DMS153 (cell line): ENCODE measurements at places on chromosomes 6 and 20.

DNA sequence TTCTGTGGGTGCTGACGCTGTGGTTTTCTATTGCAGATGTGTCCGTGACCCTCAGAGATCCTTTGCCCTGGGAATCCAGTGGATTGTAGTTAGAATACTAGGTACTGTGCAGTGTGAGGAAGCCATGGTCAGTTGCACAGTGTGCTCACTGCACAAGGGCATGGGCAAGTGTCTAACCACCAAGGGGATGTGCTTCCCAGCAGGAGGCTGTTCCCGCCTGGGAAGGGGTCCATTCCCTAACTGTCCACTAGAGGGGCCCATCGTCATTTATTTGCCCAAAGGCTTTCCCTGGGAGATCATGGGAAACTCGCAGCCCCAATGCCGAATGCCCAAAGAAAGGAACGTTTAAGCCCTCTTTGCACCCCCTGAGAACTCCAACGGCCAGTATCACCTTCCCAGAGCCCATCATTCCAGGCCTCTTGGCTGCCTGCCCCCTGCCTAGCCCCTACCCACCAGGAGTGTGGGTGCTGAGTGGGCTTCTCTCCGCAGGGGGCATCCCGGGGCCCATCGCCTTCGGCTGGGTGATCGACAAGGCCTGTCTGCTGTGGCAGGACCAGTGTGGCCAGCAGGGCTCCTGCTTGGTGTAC lies 26.2 kb downstream of the SLCO4A1 start:
- DNase-seq = peak; percentile 65

DNA sequence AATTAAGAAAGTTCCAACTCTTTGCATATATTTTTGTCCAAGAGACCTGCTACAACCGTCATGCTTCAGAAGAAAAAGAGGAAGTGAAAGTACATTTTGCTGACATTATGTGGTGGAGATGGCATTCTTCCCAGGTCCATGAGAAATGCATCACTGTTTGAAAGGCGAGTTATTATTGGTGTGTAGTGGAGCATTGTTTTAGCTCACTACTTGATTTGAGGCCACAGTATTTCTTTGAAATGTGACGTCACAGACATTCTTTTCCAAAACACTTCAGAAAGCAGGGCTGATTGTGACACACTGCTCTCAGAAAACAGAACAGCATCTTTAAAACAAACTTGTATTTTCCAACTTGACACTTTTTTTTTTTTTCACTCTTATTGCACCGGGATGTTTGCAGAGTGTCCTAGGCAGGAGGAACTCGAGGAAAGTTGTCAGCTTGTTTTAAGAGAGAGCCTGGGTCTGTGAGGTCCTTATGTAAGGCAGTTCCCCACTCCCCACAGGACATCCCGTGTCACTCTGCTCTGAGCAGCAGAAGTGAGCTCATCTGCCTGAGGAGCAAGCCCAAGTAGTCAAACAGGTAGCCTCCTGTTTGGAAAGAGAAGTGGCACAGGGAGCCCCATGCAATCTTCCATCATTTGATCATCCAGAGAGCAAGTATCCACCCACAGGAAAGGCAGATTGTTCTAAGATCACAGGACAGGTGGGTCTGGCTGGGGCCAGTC lies 1.1 kb downstream of the SPTLC3 start:
- peak; percentile 17 for DNase-seq

DNA sequence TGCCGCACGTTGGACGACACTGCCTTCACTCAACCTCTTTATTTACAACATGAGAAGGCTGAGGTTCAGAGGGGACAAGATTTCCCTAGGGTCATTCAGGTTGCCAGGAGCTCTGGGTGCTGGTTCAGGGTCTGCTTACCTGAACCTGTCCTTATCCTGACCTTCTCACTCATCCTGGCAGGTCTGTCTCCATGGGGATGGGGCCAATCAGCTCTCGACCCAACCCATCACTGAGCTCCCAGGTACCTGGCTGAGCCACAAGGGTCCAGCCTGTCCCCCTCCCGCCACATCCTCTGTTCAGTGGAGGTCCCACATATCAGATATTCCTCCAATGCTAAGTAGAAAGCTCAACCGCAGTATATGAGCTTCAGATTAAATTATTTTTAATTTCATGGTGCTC lies 225.6 kb downstream of the ANKRD60 start:
- no peak for DNase-seq

DNA sequence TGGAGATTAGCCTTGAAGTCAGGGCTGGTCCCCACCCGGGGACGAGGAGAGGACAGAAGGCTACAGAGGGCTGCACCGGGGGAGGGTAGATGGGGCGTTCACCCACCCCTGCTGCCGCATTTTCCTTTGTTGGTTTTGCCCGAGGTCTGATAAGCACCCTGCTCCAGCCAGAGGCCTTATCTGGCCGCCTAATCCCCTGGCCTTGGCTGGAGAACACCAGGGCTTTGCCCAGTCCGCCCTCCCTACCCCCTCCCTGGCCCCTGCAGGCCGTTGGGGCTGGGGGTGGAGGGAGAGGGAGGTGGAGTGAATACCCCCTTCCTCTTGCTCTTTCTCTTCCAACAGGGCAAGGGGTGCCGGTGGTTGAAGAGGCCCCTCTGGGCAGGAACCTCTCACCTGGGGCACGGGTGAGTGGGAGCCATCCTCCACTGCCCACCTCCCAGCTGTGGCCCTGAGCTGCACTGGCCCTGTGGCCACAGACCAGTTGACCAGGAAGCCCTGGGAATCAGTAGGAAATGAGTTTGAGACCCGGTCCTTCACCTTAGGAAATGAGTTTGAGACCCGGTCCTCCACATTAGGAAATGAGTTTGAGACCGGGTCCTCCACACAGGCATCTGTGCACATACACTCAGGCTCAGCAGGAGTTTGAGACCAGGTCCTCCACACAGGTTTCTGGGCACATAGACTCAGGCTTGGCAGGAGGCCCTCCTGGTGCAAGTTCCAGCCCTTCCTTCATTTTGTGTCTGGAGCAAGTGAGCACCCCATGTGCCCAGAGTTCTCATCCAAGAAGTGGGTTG lies 12.0 kb upstream of the GATA5 start:
- no peak for DNase-seq

DNA sequence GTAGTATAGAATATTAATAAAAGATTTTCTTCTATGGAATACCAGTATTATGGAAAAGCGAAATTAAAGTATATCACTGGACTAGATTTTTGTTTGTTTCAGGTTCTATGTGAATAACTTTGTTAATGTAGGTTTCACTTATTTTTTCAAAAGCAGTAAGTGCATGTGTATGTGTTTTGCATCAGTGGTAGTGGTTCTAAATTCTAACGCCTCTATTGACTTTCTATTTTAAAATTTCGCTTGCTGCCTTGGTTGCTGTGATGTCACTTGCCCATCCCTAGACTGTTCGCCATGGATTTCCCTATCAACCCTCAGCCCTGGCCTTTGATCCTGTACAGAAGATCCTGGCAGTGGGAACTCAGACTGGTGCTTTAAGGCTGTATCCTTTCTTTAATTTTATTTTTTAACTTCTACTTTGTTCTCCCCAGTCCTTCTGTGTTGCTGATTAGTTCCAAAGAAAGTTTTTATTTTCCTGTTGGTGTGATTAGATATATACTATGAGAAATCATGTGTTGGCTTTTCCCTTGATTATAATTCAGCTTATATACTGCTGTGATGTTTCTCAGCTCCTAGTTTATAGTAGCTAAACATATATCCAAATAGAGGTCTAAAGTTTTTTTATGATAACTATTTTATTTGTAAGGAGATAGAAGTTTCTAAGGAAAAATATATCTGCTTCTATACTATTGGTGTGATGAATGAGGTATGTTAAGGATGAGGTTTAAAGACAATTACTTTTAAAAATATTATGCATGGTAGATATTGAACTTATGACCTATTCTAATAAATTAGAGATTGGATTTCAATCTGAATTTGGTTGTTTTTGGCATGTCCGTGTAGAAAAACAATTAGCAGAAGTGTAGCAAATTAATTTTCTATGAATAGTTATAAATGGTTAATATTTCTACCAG lies 1.7 kb downstream of the STXBP5 start:
- DNase-seq = peak; percentile 19

- no peak for DNase-seq
Measured at GRCh38 chr6:31559958-31560696, 12.0 kb upstream of the LTA start.

DNA sequence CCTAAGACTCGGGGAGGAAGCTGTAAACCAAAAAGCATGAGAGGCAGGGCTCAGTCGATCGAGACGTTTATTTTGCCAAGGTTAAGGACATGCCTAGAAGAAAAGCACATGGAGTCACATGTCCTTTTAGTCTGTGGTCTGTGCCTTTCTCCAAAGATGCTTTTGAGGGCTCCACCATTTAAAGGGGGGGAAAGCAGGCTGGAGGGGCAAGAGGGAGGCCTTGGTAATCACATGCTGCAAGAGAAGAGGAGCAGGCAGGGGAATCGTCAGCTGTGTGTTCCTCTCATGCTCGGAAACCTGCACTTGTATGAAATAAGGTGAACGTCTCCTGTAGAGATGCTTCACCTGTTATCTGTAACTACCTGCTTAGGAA lies 9.1 kb upstream of the YTHDF1 start:
- no peak for DNase-seq

DNA sequence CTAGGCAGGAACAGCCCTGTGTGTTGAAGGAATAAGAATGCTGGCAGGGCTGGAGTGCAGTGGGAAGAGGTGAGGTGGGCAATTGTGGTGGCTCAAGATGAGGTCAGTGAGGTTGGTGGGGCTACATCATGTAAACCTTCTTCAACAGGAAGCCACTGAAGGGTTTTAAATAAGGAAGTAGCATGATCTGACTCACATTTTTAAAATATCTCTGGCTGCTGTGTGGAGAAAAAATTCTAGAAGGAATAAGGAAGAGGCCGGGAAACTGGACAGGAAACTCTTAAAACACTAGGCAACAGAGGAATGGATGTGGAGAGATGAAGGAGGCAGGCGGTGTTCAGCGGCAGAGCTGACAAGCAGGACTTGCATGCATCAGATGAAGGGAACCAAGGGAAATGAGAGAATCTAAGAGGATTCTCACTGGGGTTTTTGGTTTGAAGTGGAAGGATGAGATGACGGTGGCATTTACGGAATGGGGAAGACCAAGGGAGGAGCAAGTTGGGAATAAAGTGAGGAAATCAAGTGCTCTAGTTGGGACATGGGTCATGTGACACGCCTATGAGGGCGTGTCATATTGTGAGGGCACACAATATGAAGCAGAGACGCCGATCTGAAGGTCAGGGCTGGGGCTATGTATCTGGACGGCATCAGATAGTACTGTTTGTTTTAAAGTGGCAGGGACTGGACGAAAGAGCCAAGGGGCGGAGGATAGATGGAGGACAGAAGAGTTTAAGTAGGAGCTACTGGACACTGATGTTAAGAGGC lies 18.2 kb downstream of the TMEM242 start:
- DNase-seq = no peak

DNA sequence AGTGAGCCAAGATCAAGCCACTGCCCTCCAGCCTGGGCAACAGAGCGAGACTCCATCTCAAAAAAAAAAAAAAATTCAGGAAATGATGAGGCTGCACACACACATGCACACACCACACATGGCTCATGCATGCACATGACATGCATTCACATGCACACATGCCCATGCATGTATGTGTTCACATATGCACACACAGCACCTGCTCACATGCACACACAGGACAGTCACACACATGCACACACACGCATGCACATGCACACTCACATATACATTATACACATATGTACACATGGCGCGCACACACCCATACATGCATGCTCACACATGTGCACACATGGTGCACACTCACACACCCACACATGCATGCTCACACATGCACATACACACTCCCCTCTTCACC lies 22.5 kb downstream of the RIPOR3 start:
- no peak for DNase-seq

- DNase-seq = no peak
Measured at GRCh38 chr6:138285800-138286199, 67.5 kb upstream of the PBOV1 start.

DNA sequence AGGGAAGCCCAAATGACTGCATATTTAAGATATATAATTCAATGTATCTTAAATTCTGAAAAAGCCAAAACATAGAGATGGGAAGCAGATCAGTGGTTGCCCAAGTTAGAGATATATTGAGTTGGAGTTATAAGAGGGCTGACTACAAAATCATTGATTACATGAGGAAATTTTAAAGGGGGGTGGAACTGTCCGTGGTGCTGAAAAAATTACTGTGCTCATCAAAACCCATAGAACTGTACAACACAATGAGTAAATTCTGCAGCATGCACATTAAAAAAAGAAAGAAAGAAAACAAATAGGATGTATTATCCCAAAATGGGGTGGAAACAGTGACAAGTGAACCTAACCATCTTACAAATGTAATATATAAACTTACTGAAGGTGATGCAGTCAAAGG lies 100.9 kb downstream of the FUT9 start:
- no peak for DNase-seq

DNA sequence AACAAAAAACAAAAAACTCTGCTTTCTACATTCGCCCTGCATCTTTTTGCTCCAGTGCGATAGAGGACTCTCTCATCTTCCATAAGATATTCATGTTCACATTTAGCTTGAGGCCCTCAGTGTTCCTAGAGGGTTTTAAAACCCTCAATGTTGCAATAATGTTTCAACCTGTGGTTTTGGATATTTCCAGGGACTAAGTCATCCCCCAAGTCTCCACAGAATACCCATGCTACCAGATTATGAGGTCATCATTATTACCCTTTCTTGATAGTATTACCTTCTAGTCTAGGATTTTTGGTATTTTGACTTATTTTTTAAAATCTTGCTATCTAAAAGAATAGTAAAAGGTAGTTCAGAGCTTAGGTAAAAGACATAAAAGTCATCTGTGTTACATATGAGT lies 480.5 kb upstream of the ID4 start:
- no peak for DNase-seq

- DNase-seq = no peak
Measured at GRCh38 chr20:63737695-63737944, 1.2 kb downstream of the LIME1 start.

DNA sequence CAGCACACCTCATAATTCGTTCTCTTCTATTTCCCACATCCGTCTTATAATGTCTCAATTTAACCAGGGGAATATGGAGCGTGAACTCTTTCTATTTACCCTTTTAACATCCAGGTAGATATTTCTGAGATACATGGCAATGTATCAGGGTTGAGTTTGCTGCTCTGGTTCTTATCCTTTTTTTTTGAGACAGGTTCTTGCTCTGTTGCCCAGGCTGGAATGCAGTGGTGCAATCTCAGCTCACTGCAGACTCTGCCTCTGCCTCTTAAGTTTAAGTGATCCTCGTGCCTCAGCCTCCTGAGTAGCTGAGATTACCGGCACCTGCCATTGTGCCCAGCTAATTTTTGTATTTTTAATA lies 36.5 kb downstream of the KLHL31 start:
- DNase-seq = no peak
